Pulmonary artery endothelial cell (primary cell): ENCODE measurements at places on chromosomes 7 and 10. TPM values are rescaled to one million over a fixed set of nuclear protein-coding genes. Genes with fewer than 3 reads are reported as not detected.

Gene SEC61A2
- total RNA-seq = 3.9 and 6.6 TPM in 2 replicates

Gene ITGA8
- under 0.01 TPM in 1 of 2 replicates, not detected in the other for total RNA-seq

Gene TMEM229A
- total RNA-seq = not detected in 2 replicates

Gene SPDYE16
- total RNA-seq = 0.28 TPM in 1 of 2 replicates, not detected in the other

Gene CYP2C19
- total RNA-seq = 0.07 TPM in 1 of 2 replicates, not detected in the other

Gene EN2
- total RNA-seq = 0.04 TPM in 1 of 2 replicates, not detected in the other

Gene DYDC2
- total RNA-seq = not detected in 2 replicates

Gene CLDN4
- 0.07 TPM in 2 replicates for total RNA-seq

Gene AOC1
- total RNA-seq = not detected in 2 replicates

Gene GOLGA7B
- total RNA-seq = under 0.01 TPM in 1 of 2 replicates, not detected in the other

Gene KNDC1
- not detected in 2 replicates for total RNA-seq

Gene MYL10
- total RNA-seq = not detected in 2 replicates
